ENCODE measurements at places on chromosomes 5 and 9.

DNA sequence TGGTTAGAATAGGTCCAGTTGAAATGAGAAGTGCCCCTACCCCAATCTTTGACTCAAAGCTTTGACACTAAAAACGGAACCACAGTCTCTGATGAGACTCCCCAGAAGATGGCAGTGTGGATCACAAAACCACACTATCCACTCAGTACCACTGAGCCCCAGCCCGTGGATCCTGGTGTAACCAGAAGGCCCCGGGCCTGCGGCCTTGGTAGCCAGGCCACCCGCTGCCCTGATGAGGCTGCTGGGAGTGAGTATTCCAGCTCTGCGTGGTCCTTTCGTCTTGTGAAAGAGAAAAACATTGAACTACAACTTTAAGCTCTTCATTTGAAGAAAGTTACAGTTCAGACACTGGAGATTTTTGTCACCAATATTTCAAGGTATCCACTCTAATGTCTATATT, 42.2 kb upstream of the FBP1 start:
- DNase-seq, result peak; percentile 22

GRCh38 chr9:13427587-13427986, 148.1 kb upstream of the MPDZ start:
- no peak for DNase-seq

DNA sequence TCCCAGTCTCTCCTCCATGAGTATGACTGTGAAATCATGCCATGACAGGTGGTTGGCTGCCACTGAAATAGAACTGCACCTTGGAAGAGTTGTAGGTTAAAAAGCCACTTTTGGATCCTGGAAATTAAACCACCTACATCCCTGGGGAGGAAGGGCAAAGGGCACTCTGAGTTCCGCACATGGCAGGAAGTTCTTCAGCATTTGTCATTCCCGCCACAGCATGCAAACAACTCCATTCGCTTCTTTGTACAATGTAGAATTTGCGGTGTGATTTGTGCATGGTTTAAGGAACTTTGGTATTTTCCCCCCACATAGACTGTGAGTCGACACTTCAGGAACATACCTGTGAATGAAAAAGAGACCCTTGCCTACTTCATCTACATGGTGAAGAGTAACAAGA, 9.8 kb downstream of the SAP30L start:
- no peak for DNase-seq

- no peak for DNase-seq
Measured at GRCh38 chr9:131112374-131113154, 12.8 kb upstream of the NUP214 start.

DNA sequence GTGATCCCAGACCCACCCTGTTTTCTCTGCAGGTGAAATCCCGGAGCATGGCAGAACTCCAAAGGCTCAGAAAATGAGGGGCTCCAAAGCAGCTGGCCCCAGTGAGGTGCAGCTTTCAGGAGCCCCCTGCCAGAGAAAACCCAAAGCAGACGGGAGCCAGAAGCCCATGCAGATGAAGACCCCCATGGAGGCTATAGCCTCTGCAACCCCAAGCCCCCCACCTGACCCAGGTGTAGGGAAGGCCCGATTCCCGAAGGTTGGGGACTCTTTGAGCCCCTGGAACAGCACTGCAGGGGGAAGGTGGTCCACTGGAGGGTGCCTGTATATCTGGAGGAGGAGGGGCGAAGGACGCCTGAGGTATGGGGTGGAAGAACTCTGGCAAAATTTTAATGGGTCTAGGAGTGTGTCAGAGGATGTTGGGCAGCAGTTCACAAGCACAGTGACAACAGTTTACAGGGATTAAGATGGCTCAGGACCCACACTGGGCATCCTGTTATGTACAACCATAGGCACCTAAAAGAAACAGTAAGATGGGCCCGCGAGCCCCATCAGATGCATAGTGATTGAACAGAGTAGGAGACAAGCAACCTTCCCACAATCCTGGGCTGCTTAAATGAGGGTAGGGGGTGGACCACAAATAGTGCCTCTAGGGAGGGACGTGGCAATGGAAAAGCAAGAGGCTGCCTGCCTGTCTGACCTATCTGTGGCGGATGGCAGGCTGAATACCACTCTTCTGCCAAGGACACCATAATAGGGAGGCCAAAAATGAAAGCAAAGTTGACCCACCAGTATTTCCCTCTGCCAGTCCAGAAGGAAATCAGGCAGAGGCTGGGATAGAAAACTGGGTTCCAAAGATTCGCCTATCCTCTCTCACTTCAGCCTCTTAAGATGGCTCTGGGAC, 16.4 kb upstream of the ANXA6 start:
- no peak for DNase-seq

- DNase-seq, result no peak
Measured at GRCh38 chr5:137497396-137498290, 1.5 kb downstream of the SPOCK1 start.

DNA sequence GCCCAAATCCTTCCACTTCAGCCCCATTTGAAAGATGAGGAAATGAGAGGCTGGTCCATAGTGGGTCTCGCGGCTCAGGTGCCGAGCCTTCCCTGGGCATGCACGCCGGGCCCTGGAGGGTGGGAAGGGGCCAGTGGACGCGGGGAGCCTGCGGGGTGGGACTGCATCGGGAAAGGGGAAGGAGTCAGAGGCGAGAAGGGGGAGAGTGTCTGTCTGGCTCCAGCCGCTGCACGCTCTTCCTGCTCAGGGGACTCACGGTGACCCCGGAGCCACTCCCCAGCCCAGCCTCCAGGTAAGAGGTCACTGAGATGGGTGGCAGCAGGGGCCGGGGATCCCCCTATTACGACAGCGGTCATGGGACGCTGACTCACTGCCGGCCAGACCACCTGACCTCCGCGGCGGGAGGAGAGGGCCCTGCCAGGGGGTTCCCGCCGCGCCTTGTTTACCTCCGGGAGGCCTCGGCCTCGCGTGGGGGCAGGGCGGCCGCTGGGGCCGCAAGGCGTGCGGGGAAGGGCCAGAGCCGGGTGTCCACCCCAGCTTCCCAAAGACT, 1.9 kb upstream of the SQSTM1 start:
- DNase-seq, result peak; percentile 80

DNA sequence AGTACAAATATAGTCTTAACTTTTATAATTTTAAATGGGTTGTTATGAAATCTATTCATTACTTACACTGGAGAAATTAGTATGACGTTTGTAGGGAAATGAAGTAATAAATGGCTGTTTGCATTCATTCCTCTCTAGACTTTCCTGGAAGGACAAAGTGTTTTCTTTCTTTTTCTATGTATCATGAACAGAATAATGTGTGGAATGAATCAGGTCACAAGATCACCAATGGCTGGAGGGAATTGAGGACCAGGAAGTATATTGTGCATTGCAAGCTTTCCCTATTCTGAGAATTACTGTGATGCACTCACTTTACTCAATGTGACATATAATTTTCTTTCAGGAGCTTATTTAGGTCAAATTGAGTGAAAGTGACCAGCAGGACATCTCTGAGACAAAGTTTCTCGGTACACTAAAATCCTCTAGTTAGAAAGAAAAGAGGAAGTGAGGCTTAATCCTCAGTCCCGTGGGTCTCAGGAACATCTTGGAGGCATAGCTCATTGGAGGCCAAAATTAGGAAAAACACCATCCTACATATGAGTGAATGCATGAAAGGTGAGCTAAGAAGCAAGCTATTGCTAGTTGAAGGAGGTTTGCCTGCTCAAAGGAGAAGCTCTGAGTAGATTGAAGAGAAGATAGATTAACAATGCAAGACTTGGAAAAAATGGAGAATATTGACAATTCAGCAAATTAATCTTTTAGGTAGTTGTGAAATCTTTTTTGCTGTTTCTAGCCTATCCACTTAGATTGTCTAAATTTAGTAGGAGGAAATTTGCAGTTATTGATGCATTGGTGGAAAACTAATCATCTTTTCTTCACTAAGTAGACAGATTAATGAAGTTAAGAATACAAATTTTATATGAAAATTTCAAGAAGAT, 28.0 kb downstream of the ERAP2 start:
- no peak for DNase-seq

DNA sequence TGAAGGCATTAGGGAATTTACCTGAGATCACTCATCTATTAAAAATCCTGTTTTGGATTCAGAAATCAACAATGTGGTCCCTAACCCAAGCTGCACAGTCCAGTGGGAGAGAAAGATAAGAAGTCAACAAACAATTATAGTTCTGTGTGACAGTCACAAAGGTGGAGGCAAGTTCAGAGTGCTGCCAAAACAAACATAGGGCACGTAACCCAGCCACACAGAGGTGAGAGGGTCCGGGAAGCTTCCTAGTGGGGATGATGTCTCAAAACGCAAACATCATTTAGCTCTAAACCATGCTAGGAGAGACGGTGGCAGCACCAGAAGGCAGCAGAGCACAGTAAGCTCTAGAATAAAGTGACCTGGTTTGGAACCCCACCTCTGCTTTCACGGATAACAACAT, 158.9 kb downstream of the MAPKAP1 start:
- DNase-seq, result no peak

DNA sequence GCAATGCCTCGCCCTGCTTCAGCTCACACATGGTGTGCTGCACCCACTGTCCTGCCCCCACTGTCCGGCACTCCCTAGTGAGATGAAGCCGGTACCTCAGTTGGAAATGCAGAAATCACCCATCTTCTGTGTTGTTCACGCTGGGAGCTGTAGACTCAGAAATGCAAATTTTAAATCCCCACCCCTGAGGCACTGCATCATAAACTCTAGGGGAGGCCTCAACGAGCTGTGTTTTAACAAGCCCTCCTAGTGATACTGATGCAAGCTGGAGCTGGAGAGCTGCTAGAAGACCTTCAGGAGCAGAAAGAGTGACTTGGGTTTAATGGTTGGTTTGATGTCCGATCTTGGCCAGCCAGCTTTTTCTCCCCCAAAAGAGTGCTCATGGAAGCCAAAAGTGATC, 146.0 kb upstream of the MAST4 start:
- DNase-seq, result no peak

GRCh38 chr9:101265261-101265660, 119.5 kb downstream of the BAAT start:
- DNase-seq, result no peak

DNA sequence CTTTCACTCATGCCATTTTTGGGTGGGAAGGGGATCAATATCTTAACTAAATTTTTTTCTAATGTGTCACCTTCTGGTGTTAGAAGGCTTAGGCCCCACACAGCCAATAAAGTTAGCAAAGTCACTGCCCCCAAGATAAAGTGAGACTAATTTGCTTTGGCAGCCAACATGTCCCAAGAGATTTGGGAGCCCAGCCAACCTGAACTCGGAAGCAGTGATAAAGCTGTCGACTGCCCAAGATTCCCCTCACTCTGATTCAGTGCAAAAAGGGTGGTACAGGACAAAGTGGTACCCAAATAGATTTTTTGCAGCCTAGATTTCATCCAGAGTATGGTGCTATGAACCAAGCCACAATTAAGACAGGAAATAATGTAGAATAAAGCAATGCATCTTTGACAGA, 572.5 kb upstream of the ARRDC3 start:
- no peak for DNase-seq

GRCh38 chr5:9540791-9541190, 5.1 kb downstream of the SEMA5A start:
- DNase-seq, result no peak

- no peak for DNase-seq
Measured at GRCh38 chr5:136133222-136133921, 727 bp downstream of the SMAD5 start.

DNA sequence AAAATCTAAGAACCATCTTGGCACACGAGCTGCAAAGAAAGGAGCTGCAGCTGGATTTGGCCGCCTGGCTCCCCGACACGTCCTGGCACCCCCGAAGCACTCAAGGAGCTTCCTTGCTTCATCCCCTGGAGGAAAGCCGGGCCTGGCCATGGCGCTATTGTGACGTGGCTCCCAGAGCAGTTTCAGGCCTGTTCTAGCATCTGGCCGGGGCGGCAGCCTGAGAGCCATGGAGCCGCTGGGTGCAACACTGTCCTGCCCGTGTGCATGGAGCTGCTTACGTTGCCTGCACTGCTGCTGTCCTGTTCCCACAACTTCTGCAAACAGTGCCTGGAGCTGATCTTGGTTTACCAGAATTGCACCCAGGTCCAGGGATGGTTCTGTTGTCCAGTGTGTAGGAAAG, 63.5 kb downstream of the PTPDC1 start:
- DNase-seq, result no peak

GRCh38 chr5:55306641-55307382, 682 bp downstream of the DHX29 start:
- DNase-seq, result no peak

GRCh38 chr9:99921875-99922710, 15.6 kb downstream of the STX17 start:
- no peak for DNase-seq

- DNase-seq, result no peak
Measured at GRCh38 chr5:10607666-10608073, 43.8 kb downstream of the ANKRD33B start.

GRCh38 chr5:139698490-139699146, 50.5 kb downstream of the CXXC5 start:
- no peak for DNase-seq

DNA sequence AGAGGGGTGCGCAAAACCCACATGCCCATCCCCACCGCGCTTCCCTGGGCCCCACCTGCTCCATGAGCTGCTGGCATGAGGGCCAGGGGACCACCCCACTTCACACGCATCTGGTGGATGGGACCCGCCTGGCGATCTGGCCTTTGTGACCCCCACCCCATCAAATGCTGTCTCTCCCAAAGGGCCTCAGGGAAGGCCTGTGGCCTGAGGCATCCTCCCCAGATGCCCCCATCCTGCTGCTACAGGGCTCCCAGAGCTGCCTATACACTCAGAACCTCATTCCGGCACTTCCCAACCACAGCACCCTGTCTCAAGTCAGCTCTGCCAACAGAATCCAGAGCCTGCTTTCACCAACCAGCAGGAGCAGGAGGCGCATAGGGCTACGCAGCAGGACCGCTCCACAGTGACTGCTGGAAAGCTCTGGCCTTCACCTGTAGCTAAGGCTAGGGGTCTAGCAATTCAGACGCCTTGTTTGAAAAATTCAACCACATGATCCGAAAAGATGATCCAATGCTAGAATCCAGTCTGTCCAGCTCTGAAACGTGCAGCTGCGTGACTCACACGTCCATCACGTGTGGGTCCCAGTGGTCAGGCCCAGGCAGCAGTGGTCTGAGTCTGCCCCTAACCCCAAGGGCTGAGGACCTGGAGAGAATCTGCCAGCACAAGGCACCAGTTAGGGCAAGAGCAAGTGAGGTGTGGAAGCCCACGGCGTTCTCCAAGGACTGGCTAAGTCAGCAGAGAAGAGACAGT, 1.4 kb upstream of the SNAPC4 start:
- no peak for DNase-seq

- DNase-seq, result no peak
Measured at GRCh38 chr9:100355561-100355960, 2.8 kb upstream of the TEX10 start.

GRCh38 chr9:28158451-28158850, 585.2 kb upstream of the C9orf72 start:
- DNase-seq, result no peak

GRCh38 chr5:113336975-113337374, 97.8 kb downstream of the TSSK1B start:
- DNase-seq, result no peak

DNA sequence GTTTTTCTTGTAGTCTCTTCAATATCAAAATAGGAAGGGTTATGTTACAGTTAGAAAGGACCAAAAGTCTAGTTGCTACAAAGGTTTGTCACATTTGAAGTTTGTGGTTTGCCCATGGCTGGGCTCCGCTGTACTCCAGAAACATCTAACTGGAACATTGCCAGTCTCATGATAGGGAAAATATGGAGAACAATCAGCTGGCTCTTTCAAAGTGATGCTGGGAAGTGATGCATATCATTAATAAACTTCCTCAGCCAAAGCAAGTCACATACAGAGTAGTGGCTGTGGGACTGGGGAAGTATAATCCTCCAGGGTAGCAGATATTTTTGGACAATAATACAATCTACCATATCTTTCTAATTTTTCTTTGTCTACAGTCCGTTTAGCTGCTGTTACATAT, 8.8 kb downstream of the BTF3 start:
- DNase-seq, result no peak

- no peak for DNase-seq
Measured at GRCh38 chr5:18195910-18196309, 561.6 kb downstream of the TAF11L14 start.

Data from stimulated activated CD8-positive, alpha-beta memory T cell treated with anti-CD3 and anti-CD28 coated beads, Interleukin-12 subunit alpha, Interleukin-12 subunit beta, amount 100 ng/mL, for 1 hour (primary cell).